ENCODE measurements at places on chromosomes 6 and 20.

DNA sequence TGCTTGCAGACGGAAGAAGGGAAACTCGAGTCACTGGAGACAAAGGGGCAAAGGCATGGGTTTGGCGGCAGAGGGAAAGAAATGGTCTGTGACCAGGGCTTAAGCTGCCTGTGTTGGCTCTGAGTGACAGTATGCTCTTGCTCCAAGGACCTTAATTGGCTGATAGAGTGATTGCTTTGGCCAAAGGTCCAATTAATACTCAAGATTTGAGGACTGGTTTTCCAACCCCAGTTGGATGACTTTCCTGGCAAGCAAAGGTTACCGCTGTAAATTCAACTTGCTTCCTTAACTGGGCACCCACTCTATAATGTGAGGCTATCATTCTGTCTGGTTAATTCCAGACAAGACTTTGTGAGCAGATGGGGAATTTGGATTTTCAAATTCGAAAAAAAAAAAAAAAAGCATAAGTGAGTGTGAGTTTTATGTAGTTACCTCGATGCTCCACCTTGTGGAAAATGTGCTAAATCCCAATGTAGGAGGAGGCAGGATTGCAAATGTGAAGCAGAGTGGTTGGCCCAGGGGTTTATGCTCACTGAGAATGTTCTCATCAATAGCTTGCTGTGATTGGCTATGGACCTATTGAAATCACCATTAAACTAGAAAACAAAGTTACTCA lies 150.7 kb upstream of the GMDS start:
- no peak for DNase-seq

DNA sequence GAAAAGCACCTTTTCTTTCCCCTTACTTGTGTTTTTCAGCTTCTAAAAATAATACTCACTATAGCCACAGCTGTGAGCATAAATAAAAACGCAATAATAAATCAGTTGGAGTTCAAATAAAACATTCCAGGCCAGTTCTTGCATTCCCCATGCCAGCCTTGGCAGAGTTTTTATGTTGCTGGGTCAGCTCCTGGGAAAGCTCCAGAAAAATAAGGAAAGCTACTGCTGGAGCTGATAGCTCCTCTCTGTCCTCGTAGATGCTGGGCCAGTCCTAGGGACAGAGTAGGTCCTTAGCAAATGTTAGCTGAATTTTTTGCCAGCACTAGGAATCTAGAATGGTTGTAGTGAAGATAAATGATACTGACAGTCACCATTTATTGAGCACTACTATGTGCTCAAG lies 389.0 kb upstream of the SYNCRIP start:
- no peak for DNase-seq

GRCh38 chr6:168873278-168874190 lies 380.1 kb downstream of the THBS2 start:
- DNase-seq, result no peak

GRCh38 chr20:57894096-57894495 lies 184.3 kb upstream of the PMEPA1 start:
- DNase-seq, result no peak

GRCh38 chr6:97292671-97293070 lies 9.7 kb upstream of the MMS22L start:
- DNase-seq, result no peak

GRCh38 chr6:124294574-124295200 lies 491.0 kb downstream of the NKAIN2 start:
- peak; percentile 62 for DNase-seq

DNA sequence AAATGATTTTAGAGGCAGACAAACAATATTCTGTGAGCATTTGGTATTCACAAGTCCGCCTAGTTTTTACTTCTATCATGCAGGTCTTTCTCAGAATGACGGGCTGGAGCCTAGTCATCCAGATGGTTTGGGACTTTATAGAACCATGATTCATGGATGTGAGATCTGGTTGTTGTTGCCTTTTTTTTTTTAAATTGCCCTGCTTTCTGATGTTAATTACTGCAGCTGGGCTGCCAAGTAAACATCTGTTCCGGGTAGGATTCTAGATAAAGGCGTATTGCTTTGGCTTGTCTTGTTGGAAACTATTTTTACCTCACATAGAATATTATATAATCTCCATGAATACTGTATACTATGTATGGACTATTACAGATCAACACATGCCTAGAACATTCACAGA lies 58.1 kb downstream of the RNF217 start:
- no peak for DNase-seq

GRCh38 chr6:25028328-25028727 lies 92.6 kb upstream of the RIPOR2 start:
- no peak for DNase-seq

DNA sequence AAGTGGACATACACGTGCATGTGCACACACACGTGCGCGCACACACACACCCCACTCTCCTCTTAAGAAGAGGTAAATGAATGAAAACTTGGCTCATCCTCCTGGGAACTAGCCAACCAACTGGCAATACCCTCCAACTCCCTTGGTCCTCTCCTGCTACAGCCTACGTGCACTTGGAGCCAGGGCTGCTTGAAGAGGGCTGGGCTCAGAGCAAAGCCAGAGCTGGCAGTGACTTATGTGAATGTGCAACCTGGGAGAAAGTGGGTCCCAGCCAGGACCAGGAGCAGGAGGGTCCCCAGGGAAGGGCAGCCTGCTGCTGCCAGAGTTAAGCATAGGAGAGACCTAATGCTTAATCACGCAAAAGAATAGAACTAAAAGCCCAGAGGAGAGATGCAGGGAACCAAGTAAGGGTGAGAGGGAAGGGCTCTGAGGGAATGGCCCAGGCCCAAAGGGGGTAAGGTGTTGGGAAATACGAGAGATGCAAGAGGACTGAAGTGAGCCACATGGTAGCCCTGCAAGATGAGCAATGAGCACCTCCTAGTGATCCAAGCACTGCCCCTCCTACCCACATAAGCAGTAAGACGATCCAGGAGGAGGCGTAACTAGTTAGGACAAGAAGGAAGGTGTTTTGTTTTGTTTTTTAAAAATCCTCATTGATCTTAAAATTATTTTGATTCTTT lies 24.7 kb downstream of the TRAF3IP2 start:
- no peak for DNase-seq

- DNase-seq, result no peak
These were observed 39.3 kb upstream of the HIVEP1 start for GRCh38 chr6:11972806-11973205.

DNA sequence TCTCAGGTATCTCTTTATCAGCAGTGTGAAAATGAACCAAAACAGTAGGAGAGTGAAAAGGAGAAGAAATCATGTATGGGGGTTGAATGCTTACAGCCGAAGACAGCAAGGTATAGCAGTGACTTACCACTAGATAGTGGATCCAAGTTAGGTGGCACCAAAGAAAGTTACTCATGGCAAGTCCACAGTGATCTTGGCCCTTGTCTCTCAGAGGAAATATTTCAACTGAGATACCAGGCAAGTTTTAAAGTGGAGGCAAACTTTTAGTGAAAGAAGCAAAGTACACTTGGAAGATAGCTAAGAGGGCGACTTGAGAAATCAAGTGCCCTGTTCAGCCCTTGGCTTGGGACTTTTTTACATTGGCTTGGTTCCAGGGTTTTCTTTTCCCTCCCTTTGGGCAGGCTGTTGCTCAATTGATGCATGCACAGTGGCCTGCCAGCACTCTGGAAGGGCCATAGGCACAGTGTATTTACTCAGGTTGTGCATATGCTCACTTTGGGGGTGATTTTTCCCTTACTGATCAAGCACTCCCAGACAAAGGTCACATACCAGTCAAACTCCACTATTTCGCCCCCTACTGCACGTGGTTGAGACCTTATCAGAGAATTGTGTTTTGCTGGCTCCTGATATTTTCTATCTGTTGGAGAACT lies 329.5 kb upstream of the KHDRBS2 start:
- DNase-seq, result no peak

GRCh38 chr6:136102991-136103688 lies 147.0 kb downstream of the MTFR2 start:
- no peak for DNase-seq

DNA sequence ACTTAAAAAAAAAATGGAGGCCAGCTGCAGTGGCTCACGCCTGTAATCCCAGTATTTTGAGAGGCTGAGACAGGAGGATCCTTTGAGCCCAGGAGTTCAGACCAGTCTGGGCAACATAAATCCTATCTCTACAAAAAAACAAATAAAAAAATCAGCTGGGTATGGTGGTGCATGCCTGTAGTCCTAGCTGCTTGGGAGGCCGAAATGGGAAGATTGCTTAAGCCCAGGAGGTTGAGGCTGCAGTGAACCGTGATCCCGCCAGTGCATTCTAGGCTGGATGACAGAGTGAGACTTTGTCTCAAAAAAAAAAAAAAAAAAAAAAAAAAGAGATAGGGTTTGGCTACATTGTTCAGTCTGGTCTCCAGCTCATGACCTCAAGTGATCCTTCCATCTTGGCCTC lies 29.7 kb downstream of the MYO6 start:
- no peak for DNase-seq

DNA sequence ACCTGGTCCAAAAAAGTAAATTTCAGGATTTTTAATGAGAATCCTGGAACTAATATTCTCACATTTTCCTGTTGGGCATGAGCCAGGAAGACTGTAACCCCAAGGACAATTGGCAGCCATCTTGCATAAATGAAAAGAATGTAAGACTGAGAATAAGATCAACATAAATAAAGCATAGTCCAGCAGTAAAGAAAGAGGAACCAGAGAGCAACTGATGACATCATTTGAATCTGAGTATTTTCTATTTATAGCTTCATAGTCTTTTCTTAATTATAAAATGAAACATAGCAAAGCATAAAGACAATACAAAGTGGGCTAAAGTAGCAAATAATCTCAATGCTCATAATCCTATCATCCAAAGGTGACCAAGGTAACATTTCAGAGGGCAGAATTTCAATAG lies 26.6 kb upstream of the FBXL4 start:
- DNase-seq, result no peak

DNA sequence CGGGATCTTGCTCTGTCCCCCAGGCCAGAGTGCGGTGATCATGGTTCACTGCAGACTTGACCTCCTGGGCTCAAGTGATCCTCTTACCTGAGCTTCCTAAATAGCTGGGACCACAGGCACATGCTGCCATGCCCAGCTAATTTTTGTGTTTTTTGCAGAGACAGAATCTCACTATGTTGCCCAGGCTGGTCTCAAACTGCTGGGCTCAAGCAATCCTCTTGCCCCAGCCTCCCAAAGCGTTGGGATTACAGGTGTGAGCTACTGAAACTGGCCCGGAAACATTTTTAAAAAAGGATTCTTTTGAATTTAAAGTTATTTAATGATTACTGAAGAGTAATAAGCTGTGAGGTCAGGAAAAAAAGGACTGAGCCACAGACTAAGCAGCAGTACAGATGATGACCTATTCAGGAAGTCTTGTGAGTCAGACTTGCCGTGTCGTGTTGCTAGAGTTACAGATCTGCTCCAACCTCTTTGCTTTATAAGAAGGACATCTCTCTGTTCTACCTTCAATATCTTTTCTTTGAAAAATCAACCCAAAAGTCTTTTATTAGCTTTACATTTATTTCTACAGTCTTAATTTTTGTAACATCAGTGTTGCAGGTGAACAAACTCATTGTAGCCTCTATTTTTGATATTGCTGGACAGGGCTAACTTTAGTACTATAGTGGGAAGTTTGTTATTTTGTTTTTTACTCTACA lies 108.7 kb downstream of the NCOA3 start:
- DNase-seq, result peak; percentile 69

DNA sequence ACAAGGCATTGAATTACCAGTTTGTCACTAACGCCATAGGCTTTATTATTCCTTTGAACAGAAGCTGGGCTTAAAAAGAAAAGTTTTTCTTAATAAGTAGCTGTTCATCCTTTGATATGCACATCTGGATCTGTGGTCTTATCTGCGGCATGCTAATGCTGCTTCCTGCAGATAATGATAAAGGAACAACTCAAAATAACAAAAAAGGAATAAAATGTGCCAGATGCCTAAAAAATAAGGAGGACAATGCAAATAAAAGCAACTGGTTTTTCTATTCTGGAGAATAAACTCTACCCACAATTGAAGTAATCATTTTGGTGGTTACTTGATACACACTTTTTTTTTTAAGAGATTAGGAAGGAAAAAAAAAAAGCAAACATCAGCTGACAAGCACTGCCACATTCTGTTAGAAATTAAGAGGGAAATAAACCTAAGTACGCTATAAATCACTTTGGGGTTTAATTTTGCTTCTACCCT lies 156.8 kb upstream of the SALL4 start:
- no peak for DNase-seq

DNA sequence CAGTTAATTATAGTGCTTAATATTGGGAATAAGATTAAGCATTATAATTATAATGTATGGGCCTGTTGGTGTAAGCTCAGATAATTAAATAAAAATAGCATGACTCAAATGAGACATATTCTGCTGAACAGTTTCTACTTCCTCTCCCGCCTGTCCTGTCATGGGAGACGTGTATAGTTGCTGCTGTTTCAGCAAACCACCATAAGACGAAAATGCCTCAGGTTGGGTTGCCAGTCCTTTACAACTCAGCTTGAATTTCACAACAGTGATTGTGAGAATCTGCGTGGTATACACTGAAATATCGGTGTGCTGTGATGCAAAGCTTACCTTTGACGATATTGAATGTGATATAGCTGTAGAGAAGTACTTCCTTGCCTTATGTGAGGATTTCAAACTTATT lies 99.5 kb downstream of the POPDC3 start:
- no peak for DNase-seq

GRCh38 chr6:142265476-142265875 lies 36.3 kb upstream of the ADGRG6 start:
- DNase-seq, result no peak

DNA sequence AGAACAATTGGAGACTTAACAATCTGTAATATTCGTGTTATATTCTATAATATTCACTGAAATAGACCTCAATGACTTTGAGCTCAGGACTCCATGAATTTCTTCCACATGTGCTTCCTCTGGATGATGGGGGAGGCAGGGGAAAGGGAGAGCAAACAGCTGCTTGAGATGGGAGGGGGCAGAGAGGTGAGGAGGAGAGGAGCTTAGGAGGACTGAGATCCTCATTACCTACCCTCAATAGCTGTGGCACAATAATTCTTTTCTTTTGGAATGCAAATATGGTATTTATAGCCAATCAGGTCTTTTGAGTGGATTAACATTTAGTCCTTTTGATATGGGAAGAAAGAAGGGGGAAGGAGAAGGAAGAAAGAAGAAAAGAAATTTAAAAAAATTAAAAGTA lies 64.1 kb upstream of the ZNF217 start:
- no peak for DNase-seq

Data from mammary epithelial cell (primary cell).